ENCODE measurements at places on chromosomes 3 and 15.

GRCh38 chr3:141950572-141951493 is 74.4 kb downstream of the ATP1B3 start:
- no peak for DNase-seq

DNA sequence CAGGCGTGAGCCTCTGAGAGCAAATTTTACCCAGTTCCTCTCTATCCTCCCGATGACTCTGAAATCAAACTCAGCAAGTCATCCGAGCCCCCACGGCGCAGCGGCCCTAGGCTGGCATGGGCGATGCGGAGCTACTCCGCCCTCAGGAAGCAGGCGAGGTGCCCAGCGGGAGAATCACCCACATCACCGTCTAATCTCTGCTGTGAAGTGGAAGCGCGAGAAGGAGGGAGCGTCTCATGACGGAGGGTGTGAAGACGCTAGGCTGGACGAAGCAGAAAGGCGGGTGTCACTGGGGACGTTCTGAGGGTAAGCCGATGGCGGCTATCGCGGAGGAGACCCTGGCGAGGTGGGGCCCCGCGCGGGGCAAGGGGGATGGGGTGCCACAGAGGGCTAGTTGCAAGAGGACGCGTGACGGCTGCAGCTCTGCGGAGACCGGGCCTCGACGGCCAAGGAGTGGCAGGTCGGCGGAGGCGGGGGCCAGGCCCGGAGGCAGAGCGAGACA is 9.1 kb upstream of the GNAI2 start:
- no peak for DNase-seq

GRCh38 chr3:154862265-154862664 is 217.9 kb upstream of the MME start:
- DNase-seq, result no peak

DNA sequence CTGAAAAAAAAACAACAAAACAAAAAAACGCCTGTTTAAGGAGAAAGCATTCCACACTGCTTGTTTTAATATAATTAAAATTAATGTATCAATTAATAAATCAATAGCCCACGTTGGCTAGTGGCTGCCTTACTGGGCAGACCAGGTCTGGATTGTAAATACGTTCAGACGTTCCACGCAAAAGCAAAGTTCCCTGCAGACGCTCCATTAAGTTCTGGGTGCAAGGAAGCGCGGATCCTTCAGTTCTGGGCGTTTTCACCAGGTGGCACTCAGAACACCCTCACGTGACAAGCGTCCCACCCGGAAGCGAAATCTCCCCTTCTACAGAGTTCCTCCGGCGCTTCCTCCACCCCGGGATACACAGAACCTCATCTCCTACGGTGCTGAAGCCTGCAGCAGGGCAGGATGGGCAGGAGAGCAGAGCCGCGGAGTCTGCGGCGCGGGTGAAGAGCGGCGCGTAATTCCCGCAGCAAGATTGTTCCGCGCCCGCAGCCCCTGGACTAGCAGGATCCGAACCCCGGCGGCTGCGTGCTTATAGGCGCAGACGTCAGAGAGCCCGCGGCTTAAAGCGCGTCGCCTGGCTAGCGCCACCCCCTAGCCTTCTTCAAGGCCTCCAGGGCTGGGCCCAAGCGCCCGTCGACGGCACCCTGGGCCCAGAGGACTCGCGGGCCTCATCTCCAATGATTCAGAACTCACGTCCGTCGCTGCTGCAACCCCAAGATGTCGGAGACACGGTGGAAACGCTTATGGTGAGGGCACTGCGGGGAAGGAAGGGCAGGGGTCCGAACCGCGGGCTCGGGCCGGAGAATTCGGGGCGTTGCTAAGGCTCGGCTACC is at the start of gene SLC25A38:
SLC25A38 (plus strand) TSS at position 326 of the 836 bp plus-strand sequence; CDS start at position 681, 355 bp downstream.
- DNase-seq, result peak; percentile 93

GRCh38 chr3:49805897-49806701 is 3.0 kb downstream of the INKA1 start:
- peak; percentile 44 for DNase-seq

DNA sequence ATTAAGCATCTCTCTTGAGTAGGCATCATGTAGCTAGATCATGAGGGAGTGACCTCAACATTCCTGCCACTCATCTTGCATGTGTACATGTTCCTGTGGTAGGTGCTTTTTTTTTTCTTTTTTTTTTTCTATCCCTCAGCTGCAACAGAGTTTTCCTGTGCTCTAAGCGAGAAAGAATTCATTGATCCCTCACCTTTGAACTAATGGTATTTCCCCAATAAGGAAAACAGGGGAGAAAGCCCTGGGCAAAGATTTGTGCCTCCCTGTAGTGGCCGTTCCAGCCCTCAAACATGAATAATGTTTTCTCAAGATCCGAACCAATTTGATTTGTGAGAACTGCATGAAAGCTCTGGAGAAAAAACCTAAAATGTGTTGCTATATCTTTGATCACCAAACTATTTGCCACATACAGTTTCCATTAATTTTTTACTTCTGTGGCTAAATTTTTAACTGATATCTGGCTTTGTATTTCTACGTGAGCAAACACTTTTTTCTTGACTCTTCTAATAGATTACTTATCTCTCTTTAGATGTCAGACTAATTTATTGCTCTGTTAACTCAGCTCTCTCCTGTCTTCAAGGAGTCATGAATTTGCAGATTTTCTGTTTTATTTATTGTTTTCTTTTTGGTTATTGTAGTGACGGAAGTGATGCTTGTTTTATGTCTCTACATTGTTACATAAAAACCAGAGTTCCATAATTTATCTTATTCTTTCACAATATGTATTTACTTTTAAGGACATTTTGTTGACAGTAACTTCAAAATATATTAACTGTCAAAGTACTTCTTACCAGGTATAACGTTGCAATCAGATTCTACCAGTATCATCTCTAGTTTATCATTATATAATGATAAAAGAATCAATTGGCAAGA is 1396.5 kb downstream of the OTOL1 start:
- DNase-seq, result no peak

GRCh38 chr3:18575573-18575972 is 150.4 kb upstream of the SATB1 start:
- no peak for DNase-seq

- DNase-seq, result no peak
These were observed 174.0 kb downstream of the ERC2 start for GRCh38 chr3:56294286-56294685.

DNA sequence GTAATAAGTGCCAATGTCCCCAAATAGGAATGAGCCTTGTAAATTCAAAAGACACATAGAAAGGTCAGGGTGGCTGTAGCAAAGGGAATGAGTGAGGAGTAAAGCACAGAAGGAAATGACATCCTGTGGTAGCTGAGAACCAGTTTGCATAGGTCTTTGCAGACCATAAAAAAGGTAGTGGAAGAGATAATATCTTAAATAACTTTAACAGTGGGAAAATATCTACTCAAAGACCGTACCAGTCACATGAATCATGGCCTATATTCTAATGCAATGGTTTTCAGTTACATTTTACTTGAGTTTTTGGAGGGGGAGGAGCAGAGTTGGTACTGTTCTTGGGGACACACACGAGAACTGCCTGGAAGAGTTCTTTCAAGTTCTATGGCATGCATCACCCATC is 297.3 kb upstream of the ADAMTS9 start:
- DNase-seq, result no peak

DNA sequence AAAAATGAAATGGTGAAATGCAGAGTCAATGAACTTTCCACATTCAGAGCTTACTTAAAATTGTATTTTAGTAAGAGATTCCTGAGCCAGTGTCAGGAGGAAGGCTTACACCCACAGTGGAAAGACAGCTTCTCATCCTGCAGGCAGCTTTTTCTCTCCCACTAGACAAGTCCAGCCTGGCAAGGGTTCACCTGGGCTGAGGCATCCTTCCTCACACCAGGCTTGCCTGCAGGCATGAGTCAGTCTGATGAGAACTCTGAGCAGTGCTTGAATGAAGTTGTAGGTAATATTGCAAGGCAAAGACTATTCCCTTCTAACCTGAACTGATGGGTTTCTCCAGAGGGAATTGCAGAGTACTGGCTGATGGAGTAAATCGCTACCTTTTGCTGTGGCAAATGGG is 3.1 kb downstream of the CCR4 start:
- DNase-seq, result no peak

DNA sequence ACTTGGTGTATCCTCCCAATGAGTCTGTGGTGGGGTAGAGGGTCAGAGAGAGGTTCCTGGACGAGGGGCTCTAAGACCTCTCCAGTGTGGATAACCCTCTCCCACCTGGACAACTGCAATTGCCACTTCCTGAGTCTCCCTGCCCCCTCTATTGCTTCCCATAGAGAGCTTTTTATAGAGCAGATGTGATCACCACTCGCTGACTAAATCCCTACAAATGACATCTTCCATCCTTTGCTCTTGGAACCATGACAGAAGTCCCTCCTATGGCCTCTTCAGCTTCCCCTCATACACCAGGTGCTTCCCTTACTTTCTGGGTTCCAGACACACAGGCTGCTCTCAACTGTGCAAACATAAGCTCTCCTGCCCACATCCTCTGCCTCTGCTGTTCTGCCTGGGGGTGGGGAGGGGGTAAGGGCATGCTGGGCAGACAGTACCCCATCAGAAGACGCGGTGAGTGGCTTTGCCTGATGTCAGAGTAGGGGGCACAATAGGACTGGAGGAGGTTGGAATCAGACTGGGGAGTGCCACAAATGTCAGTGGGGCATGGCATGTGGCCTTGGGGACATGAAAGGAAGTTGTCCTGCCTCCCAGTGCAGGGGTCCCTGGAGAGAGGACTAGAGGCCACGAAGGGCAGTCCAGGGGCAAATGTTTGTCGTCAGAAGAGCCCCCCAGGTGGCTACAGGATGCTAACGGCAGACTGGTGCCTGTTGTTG is 15.2 kb downstream of the ITIH3 start:
- no peak for DNase-seq

GRCh38 chr3:143497382-143497781 is 350.9 kb downstream of the SLC9A9 start:
- DNase-seq, result no peak

DNA sequence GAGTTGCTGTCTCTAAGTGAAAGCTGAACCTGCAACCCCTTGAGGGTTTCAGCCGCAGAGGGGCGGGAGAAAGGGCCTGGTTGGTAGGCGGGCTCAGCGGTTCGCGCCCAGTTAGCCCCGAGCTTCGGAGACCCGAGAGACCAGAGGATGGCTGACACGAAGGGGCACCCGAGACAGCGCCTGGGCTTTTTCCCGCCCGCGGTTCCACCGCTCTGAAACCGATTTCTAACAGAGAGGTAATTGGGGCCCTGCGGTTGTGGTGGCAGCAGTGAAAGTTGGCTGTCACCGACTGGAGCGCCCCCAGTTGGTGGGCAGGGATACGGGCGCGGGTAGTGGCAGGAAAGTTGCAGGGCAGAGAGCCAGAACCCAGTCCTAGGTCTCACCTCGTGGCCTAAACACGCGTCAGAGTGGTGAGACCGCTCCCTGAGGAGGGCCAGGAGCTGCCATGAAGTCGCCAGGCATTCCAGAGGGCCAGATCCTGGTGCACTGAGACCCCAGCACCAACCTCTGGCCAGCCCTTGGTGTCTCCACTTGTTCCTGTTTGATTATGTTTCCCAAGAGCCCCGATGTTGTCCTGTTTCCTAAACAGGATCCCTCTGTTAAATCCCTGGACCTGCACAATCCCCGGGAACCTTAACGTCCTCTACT is 625 bp upstream of the ELL3 start:
- peak; percentile 95 for DNase-seq

GRCh38 chr3:58351920-58352319 is 19.2 kb downstream of the PXK start:
- no peak for DNase-seq

- no peak for DNase-seq
These were observed 18.6 kb upstream of the ZBTB20 start for GRCh38 chr3:115165701-115166100.

DNA sequence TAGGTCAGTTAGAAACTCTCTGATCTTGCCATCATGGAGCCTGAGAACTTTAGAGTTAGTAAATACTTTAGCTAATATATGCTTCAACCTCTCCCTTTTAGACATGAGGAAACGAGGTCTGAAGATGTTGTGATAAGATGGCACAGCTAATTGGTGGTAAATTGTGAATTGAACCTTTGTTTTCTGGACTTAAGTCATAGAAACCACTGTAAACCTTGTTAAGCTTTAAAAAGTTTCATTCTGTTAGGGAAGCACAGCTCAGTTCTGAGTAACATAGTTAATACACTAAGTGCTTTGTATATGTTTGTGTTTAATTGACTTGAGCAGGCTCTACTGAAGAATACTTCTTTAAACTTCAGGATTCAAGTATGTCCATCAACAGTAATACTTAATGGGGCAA is 108.6 kb downstream of the AKAP13 start:
- DNase-seq, result peak; percentile 25

DNA sequence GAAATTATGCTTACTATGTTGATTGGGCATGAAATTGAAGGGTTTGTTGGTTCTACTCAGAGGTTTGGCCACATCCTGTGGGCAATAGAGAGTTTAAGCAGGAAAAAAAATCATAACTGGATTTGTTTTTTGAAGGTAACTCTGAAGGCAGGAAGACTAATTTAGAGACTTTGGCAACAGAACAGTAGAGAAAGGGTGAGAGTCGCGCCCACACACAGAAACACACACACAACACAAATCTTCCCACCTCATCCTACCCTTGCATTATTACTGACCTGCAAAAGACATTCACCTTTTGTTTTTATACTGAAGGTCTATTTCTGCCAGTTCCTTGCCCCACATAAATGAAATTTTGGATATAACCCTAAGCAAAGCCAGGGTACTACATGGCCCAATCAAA is 270.6 kb downstream of the TBL1XR1 start:
- no peak for DNase-seq

GRCh38 chr3:32901005-32901932 is 50.2 kb upstream of the CCR4 start:
- no peak for DNase-seq

- no peak for DNase-seq
These were observed 5.2 kb upstream of the RAD18 start for GRCh38 chr3:8968375-8968882.

DNA sequence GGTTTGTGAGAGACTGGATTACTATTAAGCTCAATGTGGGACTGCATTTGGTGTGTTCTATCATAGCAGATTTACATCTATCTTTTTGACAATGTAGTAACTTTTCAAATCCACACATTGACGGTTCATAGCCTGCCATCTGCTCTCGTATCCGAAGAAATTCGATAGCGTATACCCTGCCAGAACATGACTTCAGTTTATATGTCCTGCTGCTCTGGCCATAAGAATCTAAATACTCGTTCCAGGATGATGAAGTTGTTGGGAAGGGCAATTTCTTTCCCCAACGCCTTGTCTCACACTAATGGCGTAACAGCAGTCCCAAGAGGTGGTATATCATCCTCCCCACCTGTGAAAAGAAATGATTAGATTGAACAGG is 180.0 kb downstream of the LSAMP start:
- no peak for DNase-seq
